Central memory CD8-positive, alpha-beta T cell (primary cell): ENCODE measurements at places on chromosomes 1 and 21.

- H3K27ac ChIP-seq, result peak overlapping the region; percentile 75
- DNase-seq, result no peak
- no peaks in the 10 kb centered on the region for H3K27me3 ChIP-seq
- H3K4me3 ChIP-seq, result no peak overlapping the region
Measured at GRCh38 chr1:30977105-30977504, 68.5 kb upstream of the SDC3 start.

DNA sequence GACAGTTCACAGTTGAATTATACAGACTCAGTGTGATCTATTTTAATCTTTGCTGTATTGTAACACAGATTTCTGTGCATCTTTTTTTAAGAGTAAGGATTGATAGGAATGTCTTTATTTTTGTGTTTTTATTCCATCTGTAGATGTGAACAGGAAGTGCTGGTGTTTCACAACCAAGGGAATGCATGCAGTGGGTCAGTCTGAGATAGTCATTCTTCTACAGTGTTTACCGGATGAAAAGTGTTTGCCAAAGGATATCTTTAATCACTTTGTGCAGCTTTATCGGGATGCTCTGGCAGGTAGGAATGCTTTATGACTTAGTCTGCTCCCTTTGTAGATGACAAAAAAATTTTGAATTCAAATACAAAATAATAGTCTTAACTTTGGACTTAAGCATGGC, 84.5 kb downstream of the CC2D1B start:
- H3K27me3 ChIP-seq, result no peaks in the 10 kb centered on the region
- peaks cover 11% of the 10 kb centered on the region for H3K36me3 ChIP-seq
- H3K4me1 ChIP-seq, result no peaks in the 10 kb centered on the region
- DNase-seq, result no peak
- H3K4me3 ChIP-seq, result no peak overlapping the region

DNA sequence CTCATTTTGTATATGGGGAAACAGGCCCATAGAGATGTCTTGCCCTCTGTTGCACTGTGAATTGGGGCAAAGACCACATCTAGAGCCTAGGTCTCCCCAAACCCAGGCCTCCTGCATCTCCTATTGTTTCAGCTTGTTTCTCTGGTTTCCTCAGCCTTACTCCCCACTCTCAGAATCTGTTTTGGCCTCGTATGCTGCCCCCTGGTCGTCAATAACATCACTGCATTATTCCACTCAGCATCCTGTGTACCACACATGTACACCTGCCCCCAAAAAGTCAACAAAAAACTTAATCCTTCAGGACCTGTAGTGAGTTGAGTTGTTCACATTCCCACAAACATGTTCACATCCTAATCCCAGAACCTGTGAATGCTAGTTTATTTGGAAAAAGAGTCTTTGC, 184.8 kb downstream of the BRINP2 start:
- H3K27me3 ChIP-seq, result no peaks in the 10 kb centered on the region
- H3K36me3 ChIP-seq, result no peaks in the 10 kb centered on the region
- no peak for DNase-seq

DNA sequence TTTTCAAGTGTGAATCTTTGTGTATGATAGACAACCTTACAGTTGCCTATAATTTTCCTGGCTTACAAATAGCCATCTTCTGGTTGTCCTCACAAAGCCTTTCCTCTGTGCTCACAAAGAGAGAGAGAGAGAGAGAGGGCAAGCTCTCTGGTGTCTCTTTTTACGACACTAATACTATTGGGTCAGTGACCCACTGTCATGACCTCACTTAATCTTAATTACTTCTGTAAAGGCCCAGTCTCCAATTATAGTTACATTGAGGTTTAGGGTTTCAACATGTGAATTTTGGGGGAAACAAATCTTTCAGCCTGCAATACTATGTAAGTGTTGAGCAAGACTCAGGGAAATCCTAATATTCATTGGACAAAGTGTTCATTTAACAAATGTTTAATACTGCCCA, 167.4 kb upstream of the COL11A1 start:
- H3K27ac ChIP-seq, result no peak overlapping the region
- no peaks in the 10 kb centered on the region for H3K4me1 ChIP-seq
- H3K27me3 ChIP-seq, result no peaks in the 10 kb centered on the region
- H3K4me3 ChIP-seq, result no peak overlapping the region
- no peaks in the 10 kb centered on the region for H3K36me3 ChIP-seq
- no peak for DNase-seq

- H3K4me1 ChIP-seq, result peaks cover 19% of the 10 kb centered on the region
- DNase-seq, result no peak
- peak overlapping the region; percentile 80 for H3K4me3 ChIP-seq
- no peaks in the 10 kb centered on the region for H3K27me3 ChIP-seq
Measured at GRCh38 chr21:42495765-42496119, 282 bp downstream of the RSPH1 start.

DNA sequence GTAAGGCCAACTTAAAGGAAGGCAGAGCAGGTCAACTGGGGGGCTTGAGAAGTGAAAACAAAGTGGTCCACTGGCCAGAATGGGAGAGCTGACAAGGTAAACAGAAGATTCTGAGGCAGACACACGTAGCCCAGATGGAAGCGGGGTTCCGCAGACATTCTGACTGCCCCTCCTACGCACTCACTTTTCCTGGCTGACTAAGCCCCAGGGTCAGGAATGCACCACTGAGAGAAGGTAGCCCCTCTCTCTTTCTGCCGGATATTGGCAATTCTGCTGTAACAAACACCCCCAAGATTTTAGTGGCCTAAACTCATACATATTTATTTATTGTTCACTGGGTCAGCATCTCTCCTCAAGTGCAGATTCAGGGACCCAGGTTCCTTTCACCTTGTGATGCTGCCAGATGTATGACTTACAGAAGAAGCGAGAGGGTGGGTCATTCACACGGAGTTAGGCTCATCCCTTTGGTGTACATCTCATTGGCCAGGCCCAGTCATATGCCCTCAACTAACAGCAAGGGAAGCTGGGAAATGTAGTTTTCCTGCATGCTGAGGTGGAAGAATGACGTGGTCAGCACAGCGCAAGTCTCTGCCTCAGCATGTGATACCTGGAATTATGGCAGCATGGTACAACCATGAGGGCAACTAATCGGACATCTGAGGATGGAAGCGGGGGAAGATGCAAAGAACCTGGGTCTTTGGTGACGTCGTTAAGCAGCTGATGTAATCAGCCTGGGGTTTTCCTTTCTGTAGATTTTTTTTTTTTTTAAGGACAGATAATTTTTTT, 43.4 kb upstream of the MRPS6 start:
- H3K27me3 ChIP-seq, result no peaks in the 10 kb centered on the region
- H3K36me3 ChIP-seq, result no peaks in the 10 kb centered on the region
- no peak for DNase-seq
- H3K4me3 ChIP-seq, result peak overlapping the region; percentile 6
- no peak overlapping the region for H3K27ac ChIP-seq

GRCh38 chr1:54581621-54582035, 33.6 kb downstream of the ACOT11 start:
- H3K27ac ChIP-seq, result no peak overlapping the region
- H3K4me3 ChIP-seq, result no peak overlapping the region
- no peak for DNase-seq
- H3K27me3 ChIP-seq, result no peaks in the 10 kb centered on the region

DNA sequence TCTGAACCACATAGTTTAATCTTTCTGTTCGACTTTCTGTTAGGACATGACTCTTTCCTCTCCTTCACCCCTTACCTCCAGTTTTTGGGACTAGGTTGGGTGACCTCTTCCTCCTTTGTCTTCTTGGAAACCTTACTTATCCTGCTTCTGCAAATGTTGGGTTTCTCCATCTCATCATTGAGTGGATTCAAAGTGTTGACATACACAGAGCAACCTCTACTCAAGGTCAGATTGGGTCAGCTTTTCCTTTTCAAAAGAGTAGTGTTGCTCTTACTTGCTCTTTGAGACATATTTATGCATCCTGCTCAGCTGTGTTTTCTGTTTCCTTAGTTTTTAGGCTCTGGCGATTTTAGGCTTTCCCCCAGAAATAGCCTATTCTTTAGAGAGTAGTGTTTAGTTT, 3.7 kb downstream of the CAMTA1 start:
- no peaks in the 10 kb centered on the region for H3K27me3 ChIP-seq
- H3K4me1 ChIP-seq, result peaks cover 58% of the 10 kb centered on the region
- H3K36me3 ChIP-seq, result peaks cover 25% of the 10 kb centered on the region
- no peak overlapping the region for H3K27ac ChIP-seq
- no peak overlapping the region for H3K4me3 ChIP-seq

DNA sequence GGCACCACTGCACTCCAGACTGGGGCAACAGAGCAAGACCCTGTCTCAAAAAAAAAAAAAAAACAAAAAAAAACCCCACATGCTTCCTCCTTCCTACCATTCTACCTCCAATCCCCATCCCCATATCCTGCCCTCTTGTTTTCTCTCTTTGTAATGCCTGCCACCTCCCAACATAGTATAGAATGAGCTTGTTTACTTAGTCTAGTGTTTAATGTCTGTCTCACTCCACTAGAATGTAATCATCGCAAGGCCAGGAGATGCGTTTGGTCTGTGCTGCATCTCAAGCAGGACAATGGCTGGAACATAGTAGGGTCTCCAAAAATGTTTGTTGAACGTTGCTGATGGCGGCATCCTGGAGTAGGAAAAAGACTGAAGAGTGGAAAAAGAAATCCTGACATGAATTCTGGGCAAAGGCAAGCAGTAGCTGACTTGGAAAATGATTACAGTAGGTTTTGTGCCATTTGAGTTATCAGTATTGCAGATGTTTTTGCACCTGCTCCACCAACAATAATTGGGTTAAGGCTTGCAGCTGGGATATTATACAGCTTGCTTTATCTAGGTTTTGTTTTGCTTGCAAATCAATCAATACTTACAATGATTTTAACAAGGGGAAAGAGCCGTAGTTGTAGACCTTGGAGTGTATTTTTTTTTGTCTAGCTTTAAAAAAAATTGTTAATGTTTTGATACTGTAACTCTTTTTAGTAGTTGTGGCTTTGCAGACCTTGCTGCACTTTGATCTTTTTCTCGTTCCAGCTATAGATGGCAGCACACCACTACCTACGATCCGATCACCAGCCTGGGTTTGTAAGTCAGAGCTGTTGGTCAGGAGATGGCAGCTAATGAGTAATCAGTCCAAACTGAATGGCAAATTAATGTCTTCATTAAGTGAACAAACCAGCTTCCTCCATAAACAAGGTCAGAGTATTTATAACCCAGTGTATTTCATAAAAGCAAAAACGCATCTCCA, 62.4 kb downstream of the BACH1 start:
- no peak overlapping the region for H3K27ac ChIP-seq
- no peak overlapping the region for H3K4me3 ChIP-seq
- no peaks in the 10 kb centered on the region for H3K27me3 ChIP-seq
- H3K4me1 ChIP-seq, result peaks cover 5% of the 10 kb centered on the region
- peaks cover 3% of the 10 kb centered on the region for H3K36me3 ChIP-seq

- H3K4me3 ChIP-seq, result no peak overlapping the region
- no peak for DNase-seq
- H3K36me3 ChIP-seq, result no peaks in the 10 kb centered on the region
- H3K27me3 ChIP-seq, result no peaks in the 10 kb centered on the region
- H3K27ac ChIP-seq, result no peak overlapping the region
Measured at GRCh38 chr1:169594391-169594790, 8.1 kb upstream of the F5 start.

- DNase-seq, result no peak
- peaks cover 42% of the 10 kb centered on the region for H3K4me1 ChIP-seq
- H3K27ac ChIP-seq, result peak overlapping the region; percentile 66
- peaks cover 54% of the 10 kb centered on the region for H3K36me3 ChIP-seq
- H3K4me3 ChIP-seq, result peak overlapping the region; percentile 56
- no peaks in the 10 kb centered on the region for H3K27me3 ChIP-seq
Measured at GRCh38 chr21:44074315-44074958, 32.8 kb upstream of the PWP2 start.

- peaks cover 18% of the 10 kb centered on the region for H3K4me1 ChIP-seq
- H3K4me3 ChIP-seq, result no peak overlapping the region
- H3K27me3 ChIP-seq, result peaks cover 6% of the 10 kb centered on the region
- DNase-seq, result no peak
- peak overlapping the region; percentile 88 for H3K27ac ChIP-seq
- H3K36me3 ChIP-seq, result peaks cover 6% of the 10 kb centered on the region
Measured at GRCh38 chr1:201172326-201172725, 18.1 kb upstream of the TMEM9 start.

GRCh38 chr1:155978973-155979429, 654 bp upstream of the ARHGEF2 start:
- H3K36me3 ChIP-seq, result peaks cover 13% of the 10 kb centered on the region
- H3K27me3 ChIP-seq, result no peaks in the 10 kb centered on the region
- H3K27ac ChIP-seq, result peak overlapping the region; percentile 90
- H3K4me1 ChIP-seq, result peaks cover 84% of the 10 kb centered on the region

DNA sequence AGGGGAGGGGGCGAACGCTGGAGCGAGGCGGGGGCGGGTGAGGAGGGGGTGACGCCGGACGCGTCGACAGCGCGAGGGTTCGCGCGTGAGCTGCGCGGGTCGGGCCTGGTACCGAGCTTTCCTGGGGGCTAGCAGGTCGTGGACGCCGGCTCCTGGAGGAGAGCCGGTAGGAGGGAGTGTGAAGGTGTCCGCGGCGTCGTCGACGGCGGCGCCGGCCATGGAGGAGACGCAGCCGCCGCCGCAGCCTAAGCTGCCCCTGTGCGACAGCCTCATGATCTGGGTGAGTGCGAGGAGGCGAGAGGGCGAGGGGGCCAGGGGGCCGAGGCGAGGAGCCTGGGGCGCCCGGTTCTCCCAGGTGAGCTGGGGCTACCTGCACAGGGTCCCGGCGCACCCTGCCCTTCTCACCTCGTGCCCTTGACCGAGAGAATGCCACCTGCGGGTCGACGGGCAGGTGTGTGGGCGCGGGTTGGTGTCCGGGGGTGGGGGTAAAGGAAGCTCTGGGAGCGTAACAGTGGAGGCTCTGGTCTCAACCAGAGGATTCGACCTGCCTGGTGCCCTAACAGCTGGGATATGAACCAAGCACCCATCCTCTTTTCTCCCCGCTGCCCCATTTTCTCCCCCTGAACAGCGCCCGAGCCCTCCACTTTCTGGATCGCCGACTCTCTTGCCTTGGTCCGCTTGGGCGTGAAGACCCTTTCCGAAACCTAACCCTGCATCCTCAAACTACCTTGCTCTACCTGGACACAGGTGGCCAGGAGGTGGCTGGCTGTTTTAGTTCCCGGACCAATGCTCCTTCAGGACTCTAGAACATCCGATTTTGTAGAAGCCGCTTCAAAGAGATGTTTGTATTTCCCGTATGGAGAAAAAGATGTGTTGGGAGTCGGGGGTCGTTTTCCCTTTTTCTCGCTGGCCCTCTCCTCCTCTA, at the start of gene HOOK1:
Gene HOOK1 (plus strand): TSS at position 49 of the 925 bp plus-strand sequence. CDS start 169 bp downstream, at position 218.
- H3K36me3 ChIP-seq, result peaks cover 8% of the 10 kb centered on the region
- H3K4me1 ChIP-seq, result peaks cover 6% of the 10 kb centered on the region
- peak within 1 kb of the TSS; percentile 3 for H3K27ac ChIP-seq
- no peak for DNase-seq
- peaks cover 15% of the 10 kb centered on the region for H3K27me3 ChIP-seq

- H3K27ac ChIP-seq, result no peak overlapping the region
- H3K27me3 ChIP-seq, result no peaks in the 10 kb centered on the region
- H3K36me3 ChIP-seq, result peaks cover 3% of the 10 kb centered on the region
- peaks cover 9% of the 10 kb centered on the region for H3K4me1 ChIP-seq
- no peak overlapping the region for H3K4me3 ChIP-seq
- DNase-seq, result no peak
Measured at GRCh38 chr1:197783510-197783948, 8.2 kb upstream of the DENND1B start.
